ENCODE measurements at places on chromosomes 3 and 15.

- DNase-seq = no peak
These were observed 506.5 kb upstream of the TBL1XR1 start for GRCh38 chr3:177703788-177704187.

GRCh38 chr3:157148196-157148889 lies 11.6 kb downstream of the CCNL1 start:
- no peak for DNase-seq

DNA sequence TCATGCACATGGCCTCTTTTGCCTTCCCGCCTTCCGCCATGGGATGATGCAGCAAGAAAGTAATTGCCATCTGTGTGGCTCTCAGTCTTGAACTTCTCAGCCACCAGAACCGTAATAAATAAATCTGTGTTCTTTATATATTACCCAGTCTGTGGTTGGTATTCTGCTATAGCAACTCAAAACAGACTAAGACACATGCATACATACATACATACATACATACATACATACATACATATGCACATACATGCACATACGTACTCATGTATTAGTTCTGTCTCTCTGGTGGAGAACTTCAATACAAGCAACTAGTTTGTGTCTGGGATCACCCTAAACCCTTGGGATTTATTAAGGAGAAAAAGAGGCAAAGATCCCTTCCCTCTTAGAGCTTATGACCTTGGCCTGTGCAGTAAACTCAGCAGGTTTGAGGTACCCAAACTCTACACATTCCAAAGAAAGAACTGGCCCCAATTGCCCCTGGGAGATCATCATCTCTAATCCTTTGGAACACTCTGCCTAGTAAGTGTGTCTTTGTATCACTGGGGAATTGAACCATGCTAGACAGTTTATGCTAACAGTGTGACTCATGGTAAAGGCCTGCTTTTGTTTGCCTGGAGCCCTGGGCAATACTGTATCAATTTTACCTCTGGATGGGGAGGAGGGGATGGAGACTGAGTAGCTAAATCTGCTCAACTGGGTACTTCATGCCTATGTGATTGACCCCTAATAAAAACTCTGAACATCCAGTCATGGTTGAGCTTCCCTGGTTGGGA lies 115.6 kb upstream of the LMCD1 start:
- no peak for DNase-seq

DNA sequence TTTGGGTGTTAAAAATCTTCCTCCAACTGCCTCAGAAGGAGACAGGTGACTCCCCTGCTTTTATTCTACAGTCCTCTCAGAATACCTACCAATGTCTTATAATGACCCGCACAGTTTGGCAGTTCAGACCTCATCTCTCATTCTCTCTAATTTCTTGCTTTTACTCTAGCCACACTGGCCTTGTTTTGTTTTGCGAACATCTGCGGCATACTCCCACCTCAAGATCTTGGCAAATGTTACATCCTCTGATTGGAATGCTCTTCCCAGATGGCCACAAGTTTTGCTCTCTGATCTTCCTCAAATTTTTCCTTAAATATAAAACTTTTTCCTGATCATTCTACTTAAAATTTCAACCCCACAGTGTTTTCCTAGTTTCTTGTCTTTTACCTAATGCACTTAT lies 94.1 kb downstream of the PLSCR2 start:
- DNase-seq = no peak

- no peak for DNase-seq
These were observed 182.4 kb upstream of the DPH6 start for GRCh38 chr15:35728219-35728940.

GRCh38 chr15:77495838-77496596 lies 75.3 kb downstream of the HMG20A start:
- DNase-seq = no peak

DNA sequence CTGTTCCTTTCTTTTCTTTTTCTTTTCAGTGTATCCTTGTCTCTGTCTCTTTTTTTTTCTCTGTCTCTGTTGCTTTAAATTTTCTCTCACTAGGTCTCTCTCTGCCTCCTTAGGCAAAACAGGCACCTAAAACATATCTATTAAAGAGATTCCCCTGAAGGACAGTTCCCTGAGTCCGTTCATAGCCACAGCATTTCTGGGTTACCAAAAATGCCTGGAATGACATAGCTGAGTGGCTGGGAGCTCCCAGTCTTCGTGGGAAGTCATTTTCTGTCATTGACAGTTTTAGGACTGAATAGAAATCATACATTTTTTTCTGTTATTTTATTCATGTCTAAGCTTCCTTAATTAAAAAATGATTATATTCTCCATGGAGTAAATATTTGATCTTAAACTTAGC lies 323.8 kb upstream of the AZI2 start:
- DNase-seq = no peak

DNA sequence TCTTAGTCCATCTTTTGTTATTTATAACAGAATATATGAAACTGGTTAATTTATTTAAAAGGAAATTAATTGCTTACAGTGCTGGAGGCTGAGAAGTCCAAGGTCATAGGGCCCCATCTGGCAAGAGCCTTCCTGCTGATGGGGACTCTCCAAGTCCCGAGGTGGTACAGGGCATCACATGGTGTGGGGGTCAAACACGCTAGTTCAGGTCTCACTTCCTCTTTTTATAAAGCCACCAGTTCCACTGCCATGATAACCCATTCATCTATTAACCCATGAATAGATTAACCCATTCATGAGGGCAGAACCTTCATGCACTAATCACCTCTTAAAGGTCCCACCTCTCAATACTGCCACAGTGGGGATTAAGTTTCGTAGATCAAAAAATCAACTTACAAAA lies 659.3 kb downstream of the NAALADL2 start:
- no peak for DNase-seq

DNA sequence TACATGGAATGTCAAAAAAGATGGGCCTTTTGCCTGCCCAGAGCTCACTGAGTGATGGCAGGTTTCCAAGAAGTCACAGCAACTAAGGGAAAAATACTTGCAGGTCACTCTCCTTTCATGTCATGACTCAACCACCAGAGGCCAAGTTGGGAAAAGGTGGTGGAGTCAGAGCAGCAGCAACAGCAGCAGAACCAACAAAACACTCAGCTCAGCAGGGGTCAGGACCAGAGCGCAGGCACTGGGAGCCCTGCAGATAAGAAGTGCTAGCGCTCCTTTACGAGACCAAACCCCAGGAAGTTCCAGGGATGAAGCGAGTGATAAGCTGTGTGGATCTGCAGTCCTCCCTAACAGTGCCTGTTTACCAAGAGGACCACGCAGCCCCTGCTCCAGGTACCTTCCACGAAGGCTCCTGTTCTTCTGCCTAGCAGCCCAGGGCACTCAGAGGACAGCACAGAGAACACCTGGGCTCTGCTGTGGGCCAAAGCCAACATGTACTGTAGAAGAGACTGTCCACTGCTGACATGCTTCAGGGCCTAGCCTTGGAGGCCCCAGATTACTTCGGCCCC lies 26.0 kb downstream of the POC1A start:
- no peak for DNase-seq

Data from suppressor macrophage treated with lipopolysaccharide for 4 hours (primary cell).